Non-pigmented ciliary epithelial cell (primary cell): ENCODE measurements at places on chromosomes 3 and 15.

DNA sequence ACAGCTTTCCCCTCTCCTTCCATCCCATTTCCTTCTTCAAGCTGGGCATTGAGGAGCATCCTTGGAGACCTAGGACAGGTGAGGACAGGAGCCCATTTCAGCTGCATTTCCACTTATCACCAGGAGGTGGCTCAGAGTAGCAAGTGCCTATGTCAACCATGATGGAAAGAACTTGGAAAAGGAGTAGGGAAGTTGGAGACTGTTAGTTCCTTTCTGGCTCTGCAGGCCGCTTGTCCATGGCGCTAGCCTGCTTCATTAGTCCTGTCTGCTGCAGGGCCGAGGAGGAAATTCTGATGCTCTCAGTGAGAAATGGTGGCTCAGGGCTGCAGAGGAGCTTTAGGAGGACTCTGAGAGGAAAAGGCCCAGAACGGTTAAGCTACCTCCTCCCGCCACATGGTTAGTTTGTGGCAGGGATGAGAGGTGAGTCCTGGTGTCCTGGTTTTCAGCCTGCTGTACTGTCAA, 7.0 kb upstream of the CD276 start:
- DNase-seq = no peak

DNA sequence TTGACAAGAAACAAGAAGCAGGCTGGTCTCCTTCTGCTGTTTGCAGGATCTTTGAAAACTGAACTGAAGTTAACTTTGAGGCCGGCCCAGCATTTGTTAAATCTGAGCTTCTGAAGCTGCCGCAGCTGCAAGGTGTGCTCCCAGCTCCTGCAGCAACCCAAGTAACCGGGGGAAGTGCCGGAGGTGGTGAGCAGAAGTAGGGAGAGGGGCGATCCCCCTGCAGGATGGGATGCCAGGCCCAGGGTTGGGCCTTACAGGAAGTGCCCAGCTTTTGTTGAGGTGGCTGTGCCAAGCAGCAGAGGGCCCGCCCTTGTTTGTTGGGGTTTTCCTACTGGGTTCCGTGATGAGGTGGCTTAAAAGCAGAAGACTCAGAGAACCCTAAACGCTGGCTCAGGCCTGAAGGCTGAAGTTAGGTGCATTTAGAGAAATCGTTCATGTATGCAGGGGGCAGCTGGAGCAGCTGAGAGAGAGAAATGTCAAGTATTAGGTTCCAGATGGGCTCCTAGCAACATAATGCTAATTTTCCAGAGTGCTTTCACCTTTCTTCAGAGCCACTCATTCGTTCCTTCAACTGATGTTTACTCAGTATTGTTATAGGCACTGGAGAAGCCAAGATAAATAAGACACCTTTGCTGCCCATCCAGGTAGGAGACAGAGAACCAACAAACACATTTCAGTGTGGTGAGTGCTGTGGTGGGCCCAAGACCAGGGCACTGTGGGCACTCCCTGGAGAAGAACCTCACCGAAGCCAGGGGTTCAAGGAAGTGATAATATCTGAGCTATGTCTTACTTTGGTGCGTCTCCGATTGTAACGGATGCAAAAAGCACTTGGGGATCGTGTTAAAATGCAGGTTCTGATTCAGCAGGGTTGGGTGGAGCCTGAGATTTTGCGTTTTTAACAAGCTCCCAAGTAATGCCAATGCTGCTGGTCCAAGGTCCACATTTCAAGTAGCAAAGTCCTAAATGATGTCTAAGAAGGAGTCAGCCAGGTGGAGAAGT, 42.2 kb upstream of the PLCL2 start:
- DNase-seq = no peak

GRCh38 chr3:132504375-132504933, 87.2 kb downstream of the DNAJC13 start:
- no peak for DNase-seq

GRCh38 chr3:12372741-12373280, 83.9 kb downstream of the PPARG start:
- no peak for DNase-seq

GRCh38 chr15:100786901-100787566, 92.6 kb upstream of the ALDH1A3 start:
- no peak for DNase-seq

- peak; percentile 98 for DNase-seq
These were observed 57.4 kb downstream of the LRTM1 start for GRCh38 chr3:54870423-54870822.

GRCh38 chr3:50211930-50212329, 6.9 kb downstream of the SLC38A3 start:
- DNase-seq = no peak

DNA sequence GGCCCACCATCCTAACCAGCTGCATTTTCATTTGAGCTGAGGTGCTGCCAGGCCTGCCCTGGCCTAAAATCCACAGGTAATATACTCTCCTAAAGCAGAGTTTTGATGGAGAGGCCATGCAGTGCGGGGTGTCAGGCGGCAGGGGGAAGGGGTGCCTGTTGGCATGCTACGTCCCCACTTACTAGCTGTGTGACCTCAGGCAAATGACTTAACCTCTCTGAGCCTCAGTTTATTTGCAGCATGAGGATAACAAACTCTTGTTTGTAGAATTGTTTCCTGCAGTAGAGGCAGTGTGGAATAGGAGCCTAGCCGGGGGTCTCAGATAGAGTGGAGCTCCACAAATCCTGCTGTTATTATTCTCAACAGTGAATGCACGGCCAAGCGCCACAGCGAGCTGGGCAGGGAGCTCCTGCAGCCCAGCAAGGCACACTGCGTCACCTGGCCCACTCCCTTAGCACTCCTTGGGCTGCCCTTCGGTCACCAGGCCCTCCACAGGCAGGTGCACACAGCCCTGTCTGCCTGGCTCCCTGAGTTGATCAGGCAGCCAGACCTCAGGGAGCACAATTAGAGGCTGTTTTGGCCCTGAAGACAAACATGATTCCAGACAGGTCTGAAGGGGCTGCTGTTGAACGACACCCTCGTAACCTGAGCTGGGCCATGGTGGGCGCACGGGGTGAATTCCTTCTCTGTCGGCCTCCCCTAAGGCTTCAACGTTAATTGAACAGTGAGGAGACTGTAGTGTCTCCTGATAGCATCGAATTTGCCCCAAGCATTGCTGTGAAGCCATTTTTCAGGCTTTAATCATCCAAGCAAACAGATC, 248.8 kb upstream of the LYSMD4 start:
- DNase-seq = no peak

GRCh38 chr15:70932397-70932796, 39.8 kb downstream of the LRRC49 start:
- DNase-seq = no peak

GRCh38 chr3:60514085-60514649, 737.1 kb downstream of the FHIT start:
- no peak for DNase-seq

DNA sequence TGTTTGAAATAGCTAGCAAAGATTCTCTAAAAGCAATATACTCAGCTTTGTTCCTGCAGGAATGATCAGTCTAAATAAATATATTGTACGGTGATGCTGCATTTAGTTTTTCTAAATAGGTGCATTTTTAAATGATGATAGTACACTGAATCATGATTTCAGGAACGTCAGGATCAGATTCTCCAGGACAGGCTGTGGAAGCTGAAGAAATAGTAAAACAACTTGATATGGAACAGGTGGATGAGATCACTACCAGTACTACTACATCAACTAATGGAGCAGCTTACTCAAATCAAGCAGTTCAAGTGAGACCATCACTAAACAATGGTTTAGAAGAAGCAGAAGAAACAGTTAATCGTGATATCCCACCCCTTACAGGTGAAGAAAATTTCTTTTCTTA, 46.3 kb upstream of the EIF3J start:
- DNase-seq = peak; percentile 28

GRCh38 chr15:40368719-40369473, 10.9 kb downstream of the DISP2 start:
- no peak for DNase-seq

- no peak for DNase-seq
These were observed 29.1 kb downstream of the FAM3D start for GRCh38 chr3:58637509-58637908.

- DNase-seq = no peak
These were observed 10.0 kb upstream of the SLC22A13 start for GRCh38 chr3:38255627-38256026.

DNA sequence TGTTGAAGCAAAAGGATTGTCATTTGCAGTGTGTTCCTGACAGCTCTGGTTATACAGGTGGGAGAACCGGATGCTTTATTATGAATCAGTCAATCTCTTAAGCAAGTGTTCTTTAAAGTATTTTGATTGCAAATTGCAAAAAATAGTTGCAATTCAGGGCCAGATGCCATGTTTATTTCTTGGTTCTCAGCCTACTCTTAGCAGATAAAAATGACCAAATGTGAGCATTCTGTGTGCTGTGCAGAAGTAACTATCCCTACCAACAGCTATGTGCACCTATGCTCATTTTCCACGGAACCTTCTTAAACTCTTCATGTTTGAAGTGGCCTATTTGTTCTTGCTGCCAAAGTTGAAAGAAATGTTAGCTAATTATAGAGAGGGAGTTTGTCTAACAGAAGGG, 262.3 kb upstream of the RASGRP1 start:
- DNase-seq = no peak

- DNase-seq = no peak
These were observed 3.1 kb upstream of the GPR15 start for GRCh38 chr3:98528474-98529346.

- no peak for DNase-seq
These were observed 19.0 kb downstream of the XYLB start for GRCh38 chr3:38365469-38366062.

DNA sequence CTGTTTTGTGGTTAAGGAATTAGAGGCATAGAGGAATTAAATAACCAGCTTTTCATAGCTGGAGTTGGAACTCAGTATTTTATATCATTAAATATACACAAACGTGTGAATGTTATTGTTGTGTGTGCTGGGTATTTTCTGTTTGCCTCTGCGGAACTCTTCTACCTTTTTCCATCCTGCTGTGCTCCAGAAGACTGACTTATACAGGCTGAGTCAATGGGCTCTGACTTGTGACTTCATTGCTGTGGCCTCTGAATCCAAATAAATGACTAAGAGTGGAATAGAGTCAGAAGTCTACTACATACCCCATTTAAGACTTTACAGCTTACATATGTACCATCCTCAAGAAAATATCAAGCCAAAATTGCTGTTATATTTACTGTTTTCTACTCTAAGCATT, 17.6 kb downstream of the ARIH1 start:
- peak; percentile 64 for DNase-seq

GRCh38 chr3:13362551-13362950, 57.6 kb downstream of the NUP210 start:
- no peak for DNase-seq

DNA sequence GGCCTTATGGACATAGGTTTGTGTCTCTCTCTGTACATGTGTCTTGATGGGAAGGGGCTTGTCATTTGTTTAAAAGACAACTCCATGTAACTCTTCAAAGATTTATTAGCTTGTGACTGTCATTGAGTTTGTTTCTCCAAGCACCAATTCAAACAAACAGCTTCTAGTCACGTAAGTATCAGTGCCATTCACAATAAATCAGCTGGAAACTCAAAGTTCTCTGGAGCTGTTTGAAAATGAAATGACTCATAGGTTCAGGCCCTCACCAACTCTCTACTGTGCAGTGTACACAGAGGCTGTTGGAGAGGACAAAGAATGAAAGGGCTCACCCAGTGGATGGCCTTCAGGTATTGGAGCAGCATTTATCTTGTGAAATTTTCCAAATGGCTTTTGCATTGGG, 476.3 kb downstream of the AGBL1 start:
- no peak for DNase-seq

DNA sequence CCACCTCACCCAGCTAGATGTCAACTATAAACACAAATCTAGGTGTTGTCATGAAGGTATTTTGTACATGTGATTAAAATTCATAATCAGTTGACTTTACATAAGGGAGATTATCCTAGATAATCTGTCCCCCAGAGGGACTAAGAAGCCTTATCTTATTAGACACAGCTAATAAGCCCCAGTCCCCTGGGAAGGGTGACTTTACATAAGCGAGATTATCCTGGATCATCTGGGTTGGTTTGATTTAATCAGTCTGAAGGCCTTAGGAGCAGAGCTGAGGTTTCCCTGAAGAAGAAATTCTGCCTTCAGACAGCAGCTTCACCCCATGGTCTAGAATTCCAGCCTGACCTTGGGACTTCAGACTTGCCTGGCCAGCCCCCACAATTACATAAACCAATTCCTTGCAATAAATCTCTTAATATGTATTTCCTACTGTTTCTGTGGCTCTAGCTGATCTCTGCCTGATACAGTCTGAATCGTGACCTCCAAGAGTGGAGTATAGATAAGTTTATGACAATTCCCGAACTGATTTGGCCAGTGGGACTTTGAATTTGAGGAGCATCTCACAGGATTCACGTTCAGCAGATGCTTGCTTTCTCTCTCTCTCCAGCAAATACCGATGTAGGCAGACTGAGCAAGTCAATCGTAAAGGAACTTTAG, 66.5 kb downstream of the MRPL46 start:
- no peak for DNase-seq

DNA sequence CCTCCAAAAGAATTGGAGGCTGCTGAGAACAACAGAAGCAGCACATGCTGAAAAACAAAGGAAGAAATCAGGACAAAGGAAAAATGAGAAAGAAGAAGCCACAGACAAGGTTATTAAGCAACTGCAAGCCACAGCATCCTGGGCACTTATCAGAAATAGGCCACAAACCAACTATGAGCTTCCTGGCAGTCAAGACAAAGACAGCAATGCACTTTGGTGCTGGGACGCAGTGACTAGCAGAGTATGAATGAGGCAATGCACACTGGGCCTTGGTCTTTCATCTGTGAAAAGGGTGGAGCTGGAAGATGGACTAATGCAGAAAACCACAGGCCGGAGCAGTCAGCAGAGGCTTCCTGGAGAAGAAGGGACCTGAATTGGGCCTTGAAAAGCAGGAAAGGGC, 56.0 kb upstream of the LINGO1 start:
- DNase-seq = no peak

GRCh38 chr3:30353711-30354467, 252.5 kb upstream of the TGFBR2 start:
- no peak for DNase-seq

DNA sequence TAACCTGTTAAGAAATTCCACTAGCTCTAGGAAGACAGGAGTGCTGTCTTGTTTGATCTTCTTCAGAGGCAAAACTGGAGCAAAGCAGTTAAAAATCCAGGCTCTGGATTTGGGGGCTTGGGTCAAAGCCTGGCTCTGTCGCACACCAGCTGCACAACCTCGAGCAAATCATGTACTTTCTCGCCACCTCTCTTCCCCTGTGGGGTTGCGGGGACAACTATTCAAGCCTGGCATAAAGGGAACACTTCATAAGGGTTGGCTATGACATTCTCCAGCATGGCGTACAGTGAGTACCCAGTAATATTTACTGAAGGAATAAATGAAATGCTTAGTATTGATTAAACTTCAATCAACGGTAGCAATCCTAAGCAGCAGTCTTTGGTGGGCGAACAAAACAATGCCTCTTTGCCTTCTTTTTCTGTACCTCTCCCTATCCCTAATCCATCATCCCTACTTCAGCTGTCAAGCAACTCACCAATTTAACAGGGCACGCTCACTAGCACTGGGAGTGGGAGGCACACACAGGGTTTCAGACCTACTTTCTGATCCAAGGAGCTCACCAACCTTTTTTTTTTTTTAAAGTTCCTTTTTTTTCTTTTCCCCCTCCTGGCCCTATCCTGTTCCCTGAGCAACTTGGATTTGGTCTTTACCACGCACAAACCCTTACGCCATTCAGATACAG, 33.0 kb downstream of the GNB5 start:
- no peak for DNase-seq
